Tibial nerve (tissue), 4 donors: ENCODE measurements at places on chromosomes 1 and 21. TPM values are rescaled to one million over a fixed set of nuclear protein-coding genes. Genes with fewer than 3 reads are reported as not detected.

The FAM72D gene
- total RNA-seq = not detected

- DNase-seq = no peak
Measured at GRCh38 chr1:228104526-228105269, 1.6 kb upstream of the C1orf35 start.

GRCh38 chr1:1462318-1462966 is 9.1 kb upstream of the ATAD3B start:
- DNase-seq = no peak

The LRRC71 gene
- total RNA-seq = 0.78 TPM

GRCh38 chr1:225319871-225320270 is 108.0 kb downstream of the LBR start:
- DNase-seq = no peak

- no peak for DNase-seq
Measured at GRCh38 chr1:51750729-51751128, 127.8 kb downstream of the NRDC start.

The ARHGEF16 gene
- total RNA-seq = 19.2 TPM

DNA sequence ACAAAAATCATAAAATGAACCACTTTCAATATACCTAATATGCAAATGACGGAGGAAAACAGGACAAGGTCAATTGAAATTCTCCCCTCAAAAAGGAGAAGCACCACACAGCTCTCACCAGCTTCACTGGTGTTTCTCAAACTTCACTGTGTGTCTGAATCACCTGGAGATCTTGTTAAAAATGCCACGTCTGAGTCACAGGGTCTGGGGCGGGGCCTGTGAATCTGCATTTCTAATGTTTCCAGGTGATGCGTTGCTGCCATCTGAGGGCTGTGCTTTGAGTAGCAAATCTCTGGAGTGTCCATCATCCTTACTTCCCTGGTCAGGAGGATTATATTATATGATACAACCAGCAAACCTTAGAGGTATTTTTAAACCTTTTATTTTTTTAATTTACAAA is 9.0 kb downstream of the CLDN19 start:
- no peak for DNase-seq

DNA sequence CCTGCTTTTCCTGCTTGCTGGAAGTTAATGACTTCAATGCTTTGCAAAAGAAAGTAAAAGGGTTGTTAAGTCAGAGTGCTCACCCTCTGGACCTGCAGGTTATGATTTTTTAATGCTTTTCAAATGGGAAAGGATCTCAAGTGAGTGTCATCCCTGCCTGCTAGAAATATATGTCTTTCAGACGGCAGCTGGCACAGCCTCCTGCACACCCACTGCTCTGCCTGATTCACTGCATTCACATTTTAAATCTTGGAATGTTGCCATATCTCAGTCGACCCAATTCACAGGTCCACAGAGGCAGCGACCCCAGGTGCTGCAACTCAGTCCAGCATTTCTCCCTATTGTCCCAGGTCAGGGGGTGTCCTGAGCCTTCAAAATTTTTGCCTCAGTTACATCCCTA is 10.7 kb downstream of the DUSP23 start:
- DNase-seq = no peak

DNA sequence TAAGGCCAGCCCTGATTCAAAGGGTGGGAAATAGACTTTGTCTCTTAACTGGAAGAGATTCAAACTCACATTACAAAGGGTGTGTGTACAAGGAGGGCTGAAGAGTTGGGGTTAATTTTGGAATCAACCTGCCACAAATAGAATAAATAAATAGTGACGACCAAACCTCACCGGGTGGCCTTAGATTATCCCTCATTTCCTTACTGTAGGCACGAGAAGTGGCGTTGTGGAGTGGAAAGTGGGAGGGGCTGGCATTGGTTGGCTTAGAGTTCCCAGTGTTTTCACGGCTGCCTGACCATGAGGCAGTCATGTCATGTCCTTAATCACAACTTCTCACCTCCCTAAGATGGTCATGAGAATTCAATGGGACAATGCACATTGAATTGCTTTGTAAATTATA is 21.3 kb upstream of the RUNX1 start:
- DNase-seq = no peak

- no peak for DNase-seq
Measured at GRCh38 chr1:242468784-242469183, 55.7 kb downstream of the PLD5 start.

- no peak for DNase-seq
Measured at GRCh38 chr1:21524686-21525339, 15.6 kb downstream of the ALPL start.

- DNase-seq = no peak
Measured at GRCh38 chr1:224454402-224455055, 19.9 kb upstream of the WDR26 start.

The EXO1 gene
- not detected for total RNA-seq

- DNase-seq = no peak
Measured at GRCh38 chr1:44911026-44911425, 68.0 kb upstream of the PTCH2 start.

The AGO4 gene
- total RNA-seq = 16.3 TPM

The TMEM59 gene
- 145 TPM for total RNA-seq

DNA sequence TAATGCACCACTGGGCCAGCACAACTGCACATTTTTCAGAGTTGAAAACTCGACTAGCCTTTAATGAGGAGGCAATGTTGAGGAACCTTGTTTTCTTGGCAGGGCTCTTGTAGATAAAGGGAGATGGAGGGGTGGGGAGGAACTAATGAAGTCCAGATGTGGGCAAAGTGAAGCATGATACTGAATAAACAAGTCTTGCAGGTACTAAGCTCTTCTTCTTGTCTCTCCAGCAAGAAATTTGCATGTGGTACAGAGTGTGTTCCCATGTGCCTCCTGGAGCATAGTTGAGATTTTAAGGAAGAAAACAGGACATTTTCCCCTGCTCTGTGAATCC is 47.0 kb downstream of the PLPP3 start:
- DNase-seq = no peak

- no peak for DNase-seq
Measured at GRCh38 chr1:9529190-9529589, 10.1 kb upstream of the SLC25A33 start.

DNA sequence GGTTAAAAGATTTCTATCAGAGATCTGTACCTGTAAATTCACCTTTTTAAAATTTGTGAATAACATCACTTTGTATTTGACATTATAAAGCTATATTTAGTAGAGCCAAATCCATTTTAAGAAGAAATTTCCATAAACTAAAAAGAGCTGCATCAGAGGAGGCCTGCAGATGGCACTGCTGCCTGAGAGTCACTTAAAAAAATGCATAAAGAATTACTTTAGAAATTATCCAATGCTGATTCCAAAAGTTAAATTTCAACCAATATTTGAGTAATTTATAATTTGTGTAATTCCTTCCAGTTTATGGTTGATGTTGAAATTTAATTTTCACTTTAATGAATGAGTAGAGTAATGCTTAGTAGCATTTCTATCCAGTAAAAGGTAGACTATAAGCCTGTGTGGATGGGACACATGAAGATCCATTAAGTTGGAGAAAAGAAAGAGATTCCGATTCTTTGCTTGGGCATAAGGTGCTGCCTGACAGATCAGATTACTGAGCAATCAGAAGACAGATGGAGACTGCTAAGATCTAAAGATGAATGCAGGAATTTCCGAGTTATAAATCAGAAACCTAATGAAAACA is 20.7 kb upstream of the RPE65 start:
- DNase-seq = no peak

- DNase-seq = no peak
Measured at GRCh38 chr1:59409549-59409948, 112.7 kb downstream of the FGGY start.

- no peak for DNase-seq
Measured at GRCh38 chr1:241637046-241637590, 3.1 kb downstream of the CHML start.

The NTMT2 gene
- not detected for total RNA-seq

DNA sequence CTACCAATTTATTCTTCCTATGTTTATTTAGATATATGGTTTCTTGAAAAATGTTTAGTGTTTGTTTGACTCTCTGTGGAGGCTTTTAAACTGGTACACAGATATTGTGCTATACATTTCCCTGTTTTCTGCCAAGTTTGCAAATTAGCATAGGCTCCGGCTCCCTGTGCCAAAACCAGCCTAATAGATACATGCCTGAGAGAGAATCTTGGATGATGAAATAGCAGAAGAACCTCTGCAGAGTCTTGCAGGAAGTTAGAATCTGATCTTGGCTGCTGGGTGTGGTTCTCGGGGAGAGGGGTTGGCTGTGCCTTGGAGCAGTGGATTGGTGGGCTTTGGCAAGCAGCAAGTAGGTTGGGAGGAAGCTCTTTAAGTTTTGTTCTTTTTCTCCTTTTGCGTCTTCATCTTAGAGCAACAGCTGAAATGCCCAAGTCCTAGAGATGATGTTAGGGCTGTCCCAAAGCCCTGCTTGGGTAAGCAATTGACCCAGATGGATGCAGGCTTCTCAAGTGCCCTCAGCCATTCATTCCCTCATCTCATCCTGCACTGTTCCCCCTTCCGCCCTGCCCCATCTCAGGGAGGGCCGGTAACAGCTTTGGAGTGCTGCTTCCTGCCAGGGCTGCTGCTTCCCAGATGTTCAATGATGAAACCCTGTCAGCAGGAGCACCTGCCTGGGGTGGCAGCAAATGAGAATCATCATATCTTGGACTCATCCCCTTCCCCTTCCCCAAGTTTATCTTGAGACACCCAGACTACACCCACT is 9.3 kb downstream of the PLA2G2A start:
- no peak for DNase-seq

- DNase-seq = no peak
Measured at GRCh38 chr1:222877854-222878253, 63.0 kb downstream of the DISP1 start.

The KCNJ6 gene
- total RNA-seq = not detected

The PLXNA2 gene
- 22.3 TPM for total RNA-seq

The MIXL1 gene
- not detected for total RNA-seq
